ENCODE measurements at places on chromosomes 13 and 19. TPM values are rescaled to one million over a fixed set of nuclear protein-coding genes. Genes with fewer than 3 reads are reported as not detected.

GRCh38 chr13:102839462-102839861, 6.4 kb upstream of the ERCC5 start:
- no peak for DNase-seq

DNA sequence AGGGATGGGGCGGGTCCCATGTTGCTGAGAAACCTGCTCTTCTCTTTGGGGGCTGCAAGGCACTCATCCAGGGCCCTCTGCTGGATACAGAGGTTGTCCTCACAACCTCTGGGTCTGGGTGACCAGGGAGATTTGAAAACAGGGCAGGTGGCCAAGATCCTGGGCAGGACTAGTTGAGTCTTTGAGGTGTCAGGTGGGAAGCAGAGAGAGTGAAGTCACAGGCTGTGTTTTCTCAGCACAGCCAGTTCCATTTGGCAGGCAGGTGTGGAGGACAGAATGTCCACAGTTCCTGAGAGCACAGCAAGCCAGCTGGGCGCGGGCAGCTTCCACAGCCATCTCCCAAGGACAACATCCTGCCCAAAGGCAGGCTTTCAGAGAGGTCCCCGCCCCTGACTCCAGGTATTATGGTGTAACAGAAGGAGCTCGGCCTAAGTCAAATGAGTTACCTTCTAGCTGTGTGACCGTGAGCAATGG, 118.8 kb downstream of the NUFIP1 start:
- DNase-seq, result no peak

DNA sequence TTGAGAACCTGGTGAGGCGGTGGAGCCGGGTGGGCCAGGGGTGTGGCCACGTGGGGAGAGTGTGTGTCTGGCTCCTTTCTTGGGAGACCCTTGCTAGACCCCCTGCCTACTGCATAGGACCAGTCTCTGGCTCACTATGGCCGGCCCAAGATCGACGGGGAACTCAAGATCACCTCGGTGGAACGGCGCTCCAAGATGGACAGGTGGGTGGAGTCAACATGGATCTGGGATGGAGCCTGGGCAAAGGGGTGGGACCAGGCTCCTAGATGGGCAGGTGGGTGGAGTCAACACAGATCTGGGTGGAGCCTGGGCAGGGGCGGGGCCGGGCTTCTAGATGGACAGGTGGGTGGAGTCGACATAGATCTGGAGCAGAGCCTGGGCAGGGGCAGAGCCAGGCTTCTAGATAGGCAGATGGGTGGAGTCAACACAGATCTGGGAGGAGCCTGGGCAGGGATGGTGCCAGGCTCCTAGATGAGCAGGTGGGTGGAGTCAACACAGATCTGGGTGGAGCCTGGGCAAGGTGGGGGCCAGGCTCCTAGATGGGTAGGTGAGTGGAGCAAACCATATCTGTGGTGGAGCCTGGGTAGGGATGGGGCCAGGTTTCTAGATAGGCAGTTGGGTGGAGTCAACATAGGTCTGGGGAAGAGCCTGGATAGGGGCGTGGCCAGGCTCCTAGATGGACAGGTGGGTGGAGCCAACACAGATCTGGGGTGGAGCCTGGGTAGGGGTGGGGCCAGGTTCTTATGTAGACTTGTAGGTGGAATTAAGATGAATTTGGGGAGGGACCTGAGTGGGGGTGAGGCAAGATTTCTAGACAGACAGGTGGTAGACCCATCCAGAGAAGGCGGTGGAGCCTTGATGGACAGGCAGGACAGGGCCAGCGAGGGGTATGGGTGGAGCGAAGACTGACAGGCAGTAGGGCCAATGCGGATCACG, 56.5 kb downstream of the VAV1 start:
- DNase-seq, result no peak

DNA sequence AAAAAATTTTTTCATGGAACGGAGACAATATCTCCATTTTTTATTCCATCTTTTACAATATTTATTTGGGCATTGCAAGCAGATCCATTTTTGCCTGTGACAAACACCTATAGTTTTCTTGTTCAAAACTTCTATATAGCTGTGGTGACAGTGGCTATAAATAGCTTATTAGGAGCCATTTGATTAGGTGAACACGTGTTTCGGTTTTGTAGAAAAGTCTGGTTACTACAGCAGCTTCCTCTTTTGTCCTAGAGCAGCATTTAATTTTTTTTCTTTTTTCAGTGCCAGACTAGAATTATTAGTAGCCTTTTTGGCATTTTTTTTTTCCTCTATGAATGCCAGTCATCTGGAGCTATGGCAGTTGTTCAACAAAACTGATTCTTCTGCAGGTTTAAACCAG, 123.5 kb downstream of the RXFP2 start:
- no peak for DNase-seq

Gene ZNF541
- total RNA-seq, result 0.69 TPM

Gene ZNF793
- total RNA-seq, result 12.9 TPM
